T-helper 9 cell (primary cell): ENCODE measurements at places on chromosomes 1 and 21.
A peak's percentile ranks its signal among the peaks of the same experiment; 100 is the strongest.

DNA sequence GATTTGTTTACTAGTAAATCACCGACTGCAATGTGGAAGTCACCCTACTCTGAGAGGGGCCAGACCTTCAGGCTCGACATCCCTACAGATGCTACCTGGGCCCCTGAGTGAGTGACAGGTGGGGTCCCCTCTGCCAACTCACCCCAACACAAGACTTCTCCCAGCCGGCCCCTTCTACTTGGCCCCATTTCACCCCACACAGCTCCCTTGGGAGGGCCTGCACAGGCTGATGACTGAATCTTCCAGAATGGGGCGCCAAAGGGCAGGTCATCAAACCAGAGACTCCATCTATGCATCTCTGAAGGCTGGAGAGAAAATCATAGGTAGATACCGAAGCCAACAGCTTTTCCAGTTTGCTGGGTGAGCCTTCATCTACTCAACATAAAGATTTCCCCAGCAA lies 9.4 kb upstream of the S100A8 start:
- no peak for DNase-seq

DNA sequence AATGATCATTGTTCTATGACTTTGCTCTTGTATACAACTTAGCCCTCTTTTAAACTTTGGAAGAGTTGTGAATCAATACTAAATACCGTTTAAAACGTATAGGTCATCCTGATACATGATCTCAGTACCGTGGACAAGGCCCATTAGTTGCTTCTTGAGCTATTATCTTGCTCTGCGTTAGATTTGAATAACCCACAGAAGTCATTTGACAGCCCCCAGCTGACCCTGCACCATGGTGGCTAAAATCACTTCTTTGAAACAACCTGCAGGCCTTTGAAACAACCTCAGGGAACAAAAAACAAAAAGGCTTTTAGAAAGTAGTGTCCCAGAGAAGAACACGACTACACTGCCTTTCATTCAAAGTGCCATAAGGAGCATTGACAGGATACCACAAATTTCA lies 473.0 kb upstream of the ADGRL2 start:
- no peak for DNase-seq

DNA sequence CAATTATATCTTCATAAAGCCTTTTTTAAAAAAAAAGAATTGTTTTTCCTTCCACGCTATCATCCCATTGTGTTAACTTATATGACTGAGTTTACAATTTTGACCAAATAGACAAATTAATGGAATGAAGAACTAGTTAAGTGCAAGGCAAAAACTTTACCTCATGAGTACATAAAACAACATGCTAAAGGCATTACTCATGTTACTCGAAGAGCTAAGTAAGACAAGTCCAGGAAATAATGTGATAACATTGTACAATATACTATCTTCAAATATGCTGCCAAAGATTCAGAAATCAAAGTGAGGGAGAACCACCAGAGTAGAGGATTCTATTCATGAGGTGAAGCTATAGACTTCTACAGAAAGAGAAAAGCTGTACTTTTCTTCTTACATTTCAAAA lies 24.2 kb upstream of the DYNLT5 start:
- DNase-seq, result no peak

GRCh38 chr1:167999877-168000276 lies 63.0 kb upstream of the MPC2 start:
- DNase-seq, result no peak

DNA sequence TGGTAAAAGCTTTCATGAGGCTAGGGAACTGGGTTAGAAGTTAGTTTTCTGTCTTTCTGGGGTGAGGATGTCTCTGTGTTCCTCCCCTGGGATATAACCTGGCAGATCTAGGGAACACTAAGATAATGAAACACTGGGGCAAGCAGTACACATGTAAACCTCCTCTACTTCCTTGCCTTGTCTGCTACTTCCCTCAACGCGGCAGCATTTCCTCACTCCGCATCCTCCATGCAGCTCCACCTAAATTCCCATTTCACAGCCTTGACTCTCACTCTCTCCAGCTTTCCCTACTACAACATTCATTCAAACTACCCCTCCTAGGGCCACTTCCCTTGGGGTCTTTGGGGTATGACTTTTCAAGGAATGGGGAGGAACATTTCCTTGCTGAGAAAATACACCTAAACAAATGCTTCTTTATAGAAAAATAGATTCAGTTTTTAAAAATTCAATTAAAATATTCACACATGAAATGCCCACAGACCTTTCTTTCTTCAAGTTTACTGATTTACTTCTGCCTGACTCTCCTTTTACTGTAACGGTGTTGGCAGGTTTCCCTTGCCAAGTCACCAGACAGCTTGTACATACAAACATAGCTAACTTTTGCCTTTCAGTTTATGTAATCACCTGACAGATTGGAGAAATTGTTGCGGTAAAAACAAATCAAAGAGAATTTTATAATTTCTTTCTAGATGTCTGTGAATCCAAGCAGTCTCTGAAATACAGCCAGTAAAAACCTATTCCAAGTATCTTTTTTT lies 90.1 kb downstream of the TNFSF18 start:
- DNase-seq, result no peak

GRCh38 chr1:197252973-197253372 lies 15.1 kb upstream of the CRB1 start:
- DNase-seq, result no peak

- no peak for DNase-seq
Observed at GRCh38 chr1:53293123-53293522, 34.7 kb downstream of the LRP8 start.

DNA sequence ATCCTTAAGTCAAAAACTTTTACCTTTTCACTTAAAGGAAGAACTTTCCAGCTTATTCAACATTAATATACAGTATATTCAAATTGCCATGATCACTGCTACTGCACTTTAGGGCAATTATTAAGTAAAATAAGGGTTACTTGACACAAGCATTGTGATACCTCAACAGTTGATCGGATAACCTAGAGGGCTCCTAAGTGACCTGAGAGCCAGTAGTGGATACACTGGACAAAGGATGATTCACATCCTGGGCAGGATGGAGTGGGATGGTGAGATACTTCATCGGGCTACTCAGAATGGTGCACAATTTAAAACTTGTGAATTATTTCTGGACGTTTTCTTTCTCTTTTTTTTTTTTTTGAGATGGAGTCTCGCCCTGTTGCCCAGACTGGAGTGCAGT lies 54.5 kb upstream of the PPM1J start:
- DNase-seq, result no peak

GRCh38 chr1:17204546-17205440 lies at the start of gene PADI1:
PADI1 (plus strand) TSS chr1:17205128; CDS start chr1:17205218, 90 bp downstream.
- no peak for DNase-seq

GRCh38 chr21:25409978-25410377 lies 197.3 kb downstream of the MRPL39 start:
- no peak for DNase-seq

- DNase-seq, result no peak
Observed at GRCh38 chr1:158999316-159000069, 10.2 kb upstream of the IFI16 start.

DNA sequence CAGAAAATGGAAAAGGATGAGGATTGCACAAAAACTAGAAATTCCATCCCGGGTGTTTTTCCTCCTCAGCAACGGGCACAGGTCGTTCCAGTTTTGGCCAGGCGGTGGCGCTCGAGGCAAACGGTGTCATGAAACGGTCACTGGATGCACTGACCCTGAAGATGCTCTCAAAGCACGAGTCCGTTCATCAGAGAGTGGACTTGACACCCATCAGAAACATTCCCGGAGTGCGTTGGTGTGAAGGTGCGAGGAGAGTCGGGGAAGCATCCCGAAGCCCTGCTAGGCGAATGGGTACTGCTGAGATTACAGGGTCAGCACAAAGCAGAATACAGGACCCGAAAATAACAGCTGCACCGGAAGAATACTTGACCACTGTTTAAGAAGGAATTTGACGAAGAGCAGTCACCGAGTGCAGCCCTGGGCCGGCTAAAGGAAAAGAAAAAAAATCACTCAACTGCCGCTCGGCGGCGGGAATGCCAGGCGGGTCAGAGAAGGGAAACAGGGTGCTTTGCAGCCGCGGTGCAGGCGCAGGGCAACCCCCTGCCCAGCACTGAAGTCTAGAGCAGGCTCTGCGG lies 71.7 kb upstream of the ETS2 start:
- DNase-seq, result peak; percentile 77

DNA sequence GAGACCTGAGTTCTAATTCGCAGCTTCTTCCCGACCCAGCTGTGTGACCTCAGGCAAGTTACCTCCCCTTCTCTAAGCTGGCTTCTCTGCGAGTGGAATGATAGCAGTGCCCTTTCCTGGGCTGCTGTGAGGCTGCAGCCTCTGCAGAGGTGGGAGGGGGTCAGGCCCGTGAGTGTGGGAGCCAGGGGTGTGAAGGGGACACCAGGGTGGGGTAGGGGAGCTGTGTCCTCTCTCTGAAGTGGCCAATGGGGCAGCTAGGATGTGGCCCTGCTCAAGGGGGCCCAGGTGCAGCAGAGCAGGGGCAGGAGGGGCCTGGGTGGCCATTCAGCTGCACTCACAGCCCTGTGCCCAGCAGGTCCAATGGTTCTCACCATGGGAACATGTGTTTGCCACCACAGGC lies 24.5 kb downstream of the DMRTB1 start:
- no peak for DNase-seq

DNA sequence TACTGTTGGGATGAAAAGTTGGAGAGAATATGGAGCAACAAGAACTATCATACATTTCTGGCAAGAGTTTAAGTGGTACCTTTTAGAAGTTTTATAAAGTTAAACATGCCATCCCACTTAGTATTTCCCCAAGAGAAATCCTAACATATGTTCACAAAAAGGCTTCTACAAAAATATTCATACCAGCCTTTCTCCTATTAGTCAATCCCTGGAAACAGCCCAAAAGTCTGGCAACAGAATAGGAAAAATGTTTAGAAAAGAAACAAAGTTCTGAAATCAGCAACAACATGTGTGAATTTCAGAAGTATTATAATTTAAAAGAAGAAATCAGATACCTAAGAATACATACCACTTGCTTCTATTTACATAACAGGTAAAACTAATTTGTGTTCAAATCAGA lies 271.0 kb downstream of the DSCAM start:
- no peak for DNase-seq

GRCh38 chr1:209601809-209602657 lies 18.5 kb downstream of the CAMK1G start:
- no peak for DNase-seq

DNA sequence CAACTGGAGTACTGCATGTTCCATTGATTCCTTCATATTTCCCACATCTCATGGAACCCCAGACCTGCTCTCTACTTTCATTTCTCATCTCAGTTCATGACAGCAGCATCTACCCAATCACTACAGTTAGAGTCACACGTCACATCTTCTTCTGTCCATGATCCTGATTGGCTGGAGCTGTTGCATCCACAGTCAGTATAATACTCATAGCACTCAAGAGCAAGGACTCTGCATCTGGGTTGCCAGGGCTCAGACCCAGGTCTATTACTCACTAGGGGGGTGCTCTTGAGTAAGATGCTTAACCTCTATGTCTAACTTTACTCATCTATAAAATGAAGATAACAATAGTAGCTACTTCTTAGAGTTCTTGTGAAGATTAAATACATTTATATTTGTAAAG lies 4.4 kb upstream of the XPR1 start:
- no peak for DNase-seq

DNA sequence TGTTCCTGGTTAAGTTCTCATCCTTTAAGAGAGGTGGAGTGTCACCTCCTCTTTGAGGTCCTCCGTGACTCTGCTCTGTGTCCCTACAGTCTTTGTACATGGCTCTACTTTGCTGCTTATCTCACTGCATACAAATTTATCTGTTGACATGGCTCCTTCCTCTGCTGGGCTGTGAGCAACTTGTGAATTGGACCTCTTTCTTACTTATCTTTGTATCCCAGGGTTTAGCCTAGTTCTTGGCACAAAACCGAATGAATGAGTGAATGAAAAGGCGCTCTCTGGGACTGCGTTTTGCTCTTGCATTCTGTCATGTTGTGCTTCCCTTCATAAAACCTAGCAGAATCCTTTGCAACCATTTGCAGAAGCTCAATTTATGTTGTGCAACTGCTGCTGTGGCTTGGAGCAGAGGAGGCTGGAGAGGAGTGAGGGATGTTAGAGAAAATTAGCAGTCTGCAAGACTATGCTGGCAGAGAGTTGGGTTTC lies 12.4 kb downstream of the SLC26A9 start:
- no peak for DNase-seq

DNA sequence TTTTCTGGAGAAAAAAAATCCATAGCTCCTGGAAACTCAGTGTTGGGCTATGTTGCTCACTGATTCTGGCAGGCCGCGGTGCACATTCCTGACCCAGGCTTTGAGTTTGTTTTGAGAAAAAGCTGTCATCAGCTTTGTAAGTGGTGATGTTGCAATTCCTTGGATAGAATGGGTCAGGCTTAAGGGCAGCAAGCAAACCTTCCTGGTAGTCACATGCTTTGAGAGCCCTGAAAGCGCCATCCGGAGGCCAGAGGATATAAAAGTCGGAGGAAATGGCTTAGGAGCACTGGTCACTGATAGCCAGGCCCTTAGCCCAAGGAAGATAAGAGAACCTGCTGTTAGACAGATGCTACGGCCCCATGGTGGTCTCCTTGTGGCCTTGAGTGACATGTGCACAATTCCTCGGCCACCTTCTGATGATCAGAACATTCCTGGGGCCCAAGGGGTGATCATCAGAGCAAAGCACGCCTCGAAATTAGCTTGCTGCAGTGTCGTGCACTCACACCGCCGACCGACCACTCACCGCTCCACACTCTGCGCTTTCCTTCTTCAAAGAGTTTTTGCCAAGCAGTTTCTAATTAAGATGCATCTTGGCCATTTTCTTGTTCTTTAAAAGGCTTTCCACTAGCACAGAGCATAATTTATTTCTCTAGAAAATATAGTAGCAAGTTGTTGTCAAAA lies 78.6 kb downstream of the MAN1C1 start:
- DNase-seq, result no peak

- DNase-seq, result no peak
Observed at GRCh38 chr1:171507435-171507834, 22.1 kb downstream of the PRRC2C start.

DNA sequence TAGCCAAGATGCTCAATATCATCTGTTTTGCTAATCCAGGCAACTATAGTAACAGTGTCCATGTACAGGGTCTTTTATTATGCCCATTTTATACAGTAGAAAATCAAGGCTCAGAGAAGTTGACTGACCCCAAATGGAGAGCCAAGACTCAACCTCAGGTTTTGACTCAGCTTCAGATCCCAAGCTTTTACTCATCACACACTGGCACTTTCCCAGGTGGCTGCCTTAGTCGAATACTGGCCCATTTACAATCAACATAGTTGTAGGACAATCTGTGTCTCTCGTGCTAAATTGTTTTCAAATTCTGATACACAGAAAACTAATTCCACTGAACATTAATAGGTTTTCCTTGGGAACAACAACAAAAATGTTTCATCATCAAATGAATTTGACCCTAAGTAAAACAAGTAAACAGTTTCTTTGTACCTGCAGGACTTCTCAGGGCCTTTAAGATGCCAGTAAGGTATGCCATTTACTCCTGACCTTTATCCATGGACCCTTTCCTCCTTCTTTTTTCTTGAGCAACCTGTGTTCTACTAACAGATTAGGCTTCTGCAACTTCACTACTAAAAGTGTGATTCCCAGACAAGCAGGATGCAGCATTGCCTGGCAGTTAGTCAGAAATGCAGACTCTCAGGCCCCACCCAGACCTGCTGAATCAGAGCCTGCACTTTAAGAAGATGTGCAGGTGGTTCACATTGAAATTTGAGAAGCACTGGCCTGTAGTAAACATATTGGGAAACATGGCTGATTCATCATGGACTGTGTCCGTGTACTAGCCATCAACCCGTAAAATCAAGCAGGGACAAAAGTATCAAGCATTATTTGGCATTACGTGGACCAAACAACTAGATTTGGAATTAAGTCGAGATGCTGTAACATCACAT lies 128.8 kb downstream of the RRAGC start:
- no peak for DNase-seq
